Glutamatergic neuron (in vitro differentiated cells): ENCODE measurements at places on chromosomes 7 and 10. TPM values are rescaled to one million over a fixed set of nuclear protein-coding genes. Genes with fewer than 3 reads are reported as not detected.

GRCh38 chr10:84407388-84408049 is 79.1 kb downstream of the CCSER2 start:
- H3K27ac ChIP-seq = peak overlapping the region; percentile 18
- peaks cover 4% of the 10 kb centered on the region for H3K27me3 ChIP-seq
- no peak overlapping the region for H3K4me3 ChIP-seq
- peaks cover 8% of the 10 kb centered on the region for H3K4me1 ChIP-seq

DNA sequence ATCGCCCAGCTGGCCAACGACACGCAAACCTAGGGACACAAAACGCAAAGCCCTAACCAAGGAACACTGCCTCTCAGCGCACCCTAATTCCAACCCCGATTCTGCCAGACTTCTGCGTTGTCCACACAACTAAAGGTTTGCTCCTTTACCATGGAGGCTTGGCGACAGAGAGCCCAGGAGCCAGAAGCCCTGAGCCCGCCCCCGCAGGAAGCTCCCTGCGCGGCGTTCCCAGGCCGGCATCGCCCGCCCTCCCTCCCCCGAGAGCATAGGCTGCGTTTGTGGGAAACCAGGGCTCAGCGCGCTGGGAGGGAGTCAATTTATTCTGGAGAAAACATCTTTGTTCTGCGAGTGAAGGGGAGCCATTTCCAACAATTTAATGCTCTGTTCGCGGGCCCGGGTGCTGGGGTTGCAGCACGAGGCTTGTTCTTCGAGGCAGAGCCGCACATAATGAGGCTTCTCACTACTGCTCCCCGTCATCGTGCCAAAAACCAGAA is 103.9 kb downstream of the GRID1 start:
- peaks cover 13% of the 10 kb centered on the region for H3K4me1 ChIP-seq
- no peaks in the 10 kb centered on the region for H3K36me3 ChIP-seq
- H3K27me3 ChIP-seq = peaks cover 12% of the 10 kb centered on the region
- no peak overlapping the region for H3K4me3 ChIP-seq

- H3K36me3 ChIP-seq = no peaks in the 10 kb centered on the region
- H3K4me3 ChIP-seq = peak overlapping the region; percentile 62
- H3K27me3 ChIP-seq = no peaks in the 10 kb centered on the region
- H3K4me1 ChIP-seq = peaks cover 35% of the 10 kb centered on the region
- H3K27ac ChIP-seq = peak overlapping the region; percentile 94
- DNase-seq = peak; percentile 69
Observed at GRCh38 chr10:3750006-3750816, 34.8 kb downstream of the KLF6 start.

DNA sequence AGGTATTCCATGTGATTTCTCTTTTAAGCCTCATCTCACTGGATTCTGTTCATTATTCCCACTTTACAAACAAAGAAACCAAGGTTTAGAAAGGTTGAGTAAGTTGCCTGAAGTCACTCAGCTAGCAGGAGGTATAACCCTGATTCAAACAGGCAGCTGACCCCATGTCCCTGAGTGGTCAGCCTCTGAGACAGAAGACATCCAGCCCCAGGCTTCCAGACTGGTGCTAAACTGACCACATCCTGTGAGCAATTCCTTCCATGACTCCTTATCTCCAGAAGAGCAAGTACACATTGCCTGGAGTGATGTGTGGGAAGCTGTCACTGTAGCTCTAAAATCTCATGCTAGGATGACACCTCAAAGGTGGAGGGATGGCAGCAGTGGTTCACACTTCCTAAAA is 3.7 kb downstream of the PLPP4 start:
- H3K4me1 ChIP-seq = peaks cover 13% of the 10 kb centered on the region
- no peak for DNase-seq
- peaks cover 6% of the 10 kb centered on the region for H3K36me3 ChIP-seq
- no peak overlapping the region for H3K4me3 ChIP-seq
- peaks cover 8% of the 10 kb centered on the region for H3K27me3 ChIP-seq

The CUZD1 gene
- 2.4 TPM for total RNA-seq

The TRA2A gene
- total RNA-seq = 108 TPM
